Muscle of arm (tissue), 14 donors: ENCODE measurements at places on chromosomes 4 and X. TPM values are rescaled to one million over a fixed set of nuclear protein-coding genes. Genes with fewer than 3 reads are reported as not detected.

The NSDHL gene
- 10.1 TPM for polyA plus RNA-seq

The DDX60 gene
- 5.9 TPM for polyA plus RNA-seq

- DNase-seq, result no peak
Measured at GRCh38 chr4:128636906-128637305, 172.6 kb upstream of the JADE1 start.

DNA sequence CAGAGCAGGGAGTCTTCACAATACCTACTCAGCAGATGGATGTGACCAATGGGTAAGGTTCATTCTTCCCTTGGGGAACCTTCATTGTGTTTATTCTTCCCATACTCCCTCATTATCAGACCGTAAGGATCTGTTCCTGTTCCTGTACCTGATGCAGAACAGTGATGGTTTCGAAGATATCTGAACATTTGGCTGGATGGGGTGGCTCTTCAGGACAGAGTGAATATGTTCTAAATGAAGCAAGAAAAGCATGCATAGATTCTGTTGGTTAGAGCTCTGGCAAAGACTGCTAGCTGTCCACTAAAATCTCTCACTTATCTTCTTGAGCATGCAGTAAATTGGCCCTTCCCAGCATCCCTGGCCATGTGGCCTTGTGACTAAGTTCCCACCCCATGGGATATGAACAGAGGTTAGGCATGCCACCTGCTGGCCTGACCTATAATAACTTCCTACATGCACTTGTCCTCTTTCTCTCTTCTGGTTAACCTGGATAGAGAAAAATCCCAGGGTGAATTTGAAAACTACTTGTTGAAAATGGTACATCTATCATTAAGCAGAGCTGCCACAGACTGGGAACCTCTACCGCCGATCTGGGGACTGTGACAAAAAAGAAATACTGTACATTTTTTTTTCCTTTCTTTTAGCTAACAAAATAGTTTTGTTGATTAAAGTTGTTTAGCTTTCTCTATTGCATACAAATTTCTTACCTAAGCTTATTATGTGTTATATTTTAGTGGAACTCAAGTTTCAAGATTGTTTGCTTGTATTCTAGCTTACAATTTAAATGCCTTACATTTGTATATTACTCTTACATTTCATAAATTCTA, 60.0 kb upstream of the BANK1 start:
- DNase-seq, result peak; percentile 8
